ENCODE measurements at places on chromosomes 2 and 18. TPM values are rescaled to one million over a fixed set of nuclear protein-coding genes. Genes with fewer than 3 reads are reported as not detected.

The GREB1L gene
- 22.5 TPM for total RNA-seq

The MOCOS gene
- total RNA-seq = 11.4 TPM

The HOXD9 gene
- total RNA-seq = 1.5 TPM

The STPG4 gene
- 0.46 TPM for total RNA-seq

The CHRNG gene
- total RNA-seq = not detected

The ZNF397 gene
- total RNA-seq = 27.1 TPM

The PLGLB1 gene
- total RNA-seq = 0.84 TPM
